GM12891 (cell line): ENCODE measurements at places on chromosomes 5 and 9.
A peak's percentile ranks its signal among the peaks of the same experiment; 100 is the strongest.

DNA sequence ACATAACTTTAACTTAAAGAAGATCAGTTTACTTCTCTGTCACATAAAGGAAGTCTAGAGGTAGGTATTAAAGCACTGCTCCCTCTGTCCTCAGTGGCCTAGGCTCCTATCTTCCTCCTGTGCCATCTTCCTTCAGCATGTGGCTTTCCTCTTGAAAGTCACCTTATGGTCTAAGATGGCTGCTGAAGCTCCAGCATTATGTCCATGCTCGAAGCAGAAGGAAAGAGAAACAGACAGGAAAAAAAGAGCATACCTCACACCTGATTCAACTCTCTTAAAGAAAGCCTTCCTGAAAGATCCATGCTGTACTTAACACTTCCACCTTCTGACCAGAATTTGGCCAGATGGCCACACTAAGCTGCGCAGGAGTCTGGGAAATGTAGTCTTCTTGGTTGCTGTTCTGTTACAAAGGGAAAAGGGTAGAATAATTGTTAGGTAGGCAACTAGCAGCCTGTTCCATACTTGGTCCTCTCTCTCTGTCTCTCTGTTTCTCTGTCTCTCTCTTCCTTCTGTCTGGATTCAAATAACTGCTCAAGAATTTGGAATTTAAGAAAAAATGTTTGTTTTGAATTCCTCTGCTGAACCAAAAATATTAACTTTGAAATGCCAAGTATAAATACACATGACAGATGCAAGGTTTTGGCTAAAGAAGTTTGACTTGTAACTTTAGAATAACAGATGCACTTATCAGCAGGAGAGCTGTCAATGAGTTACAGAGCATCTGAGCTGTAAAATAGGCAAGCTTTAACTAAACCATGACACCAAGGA is 16.0 kb downstream of the TMEM174 start:
- no peak for DNase-seq

DNA sequence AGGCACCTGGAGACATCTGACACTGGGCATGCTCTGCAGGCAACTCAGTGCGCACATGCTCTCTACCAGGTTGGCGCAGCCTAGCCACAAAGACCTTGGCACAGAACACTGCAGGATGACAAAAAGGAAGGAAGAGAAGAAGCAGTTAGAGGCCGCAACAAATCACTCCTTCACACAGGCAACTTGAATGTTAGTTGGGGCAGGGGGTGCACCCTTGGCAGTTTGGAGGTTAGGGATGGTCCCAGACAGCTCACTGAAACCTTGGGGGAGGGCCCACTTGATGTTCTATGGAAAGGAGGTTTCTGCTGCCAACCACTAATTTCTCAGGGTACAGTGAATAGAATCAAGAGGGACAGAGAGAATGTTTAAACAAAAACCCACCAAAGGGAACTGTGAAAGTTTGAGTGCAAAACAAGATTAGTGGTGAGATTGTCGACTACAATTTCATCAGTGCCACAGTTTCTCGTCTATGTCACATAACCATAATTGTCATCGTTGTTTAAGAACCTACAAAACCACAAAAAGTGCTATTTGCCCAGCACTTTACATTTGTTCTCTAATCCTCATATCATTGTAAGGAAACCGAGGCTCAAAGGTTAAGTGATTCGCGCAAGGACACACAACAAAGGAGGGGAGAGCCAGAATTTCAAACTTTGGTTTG is 48.7 kb downstream of the FBXW11 start:
- DNase-seq: no peak

GRCh38 chr5:133779828-133780475 is 167.6 kb upstream of the FSTL4 start:
- no peak for DNase-seq

GRCh38 chr5:127650649-127651048 is 1.8 kb downstream of the CTXN3 start:
- no peak for DNase-seq

- no peak for DNase-seq
Measured at GRCh38 chr9:123457583-123457982, 101.6 kb downstream of the CRB2 start.

GRCh38 chr5:17228821-17229291 is 11.4 kb downstream of the BASP1 start:
- no peak for DNase-seq

DNA sequence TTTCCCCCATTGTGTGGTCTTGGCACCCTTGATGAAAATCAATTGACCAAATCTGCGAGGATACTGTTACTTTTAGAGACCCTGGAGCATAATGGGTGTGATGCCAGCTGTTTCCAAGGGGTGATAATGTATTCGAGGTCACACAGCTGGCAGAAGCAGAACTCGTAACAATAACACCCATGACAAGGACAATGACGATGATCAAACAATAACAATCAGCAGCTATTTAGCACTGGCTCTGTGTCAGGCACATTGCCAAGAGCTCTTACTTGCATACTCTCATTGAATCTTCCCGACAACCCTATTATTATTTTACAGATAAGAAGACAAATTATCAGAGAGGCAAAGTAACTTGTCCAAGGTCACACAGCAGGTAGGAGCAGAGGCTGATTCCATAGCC is 223.7 kb upstream of the MSX2 start:
- no peak for DNase-seq

GRCh38 chr9:137351781-137352501 is 49.9 kb upstream of the NRARP start:
- no peak for DNase-seq

DNA sequence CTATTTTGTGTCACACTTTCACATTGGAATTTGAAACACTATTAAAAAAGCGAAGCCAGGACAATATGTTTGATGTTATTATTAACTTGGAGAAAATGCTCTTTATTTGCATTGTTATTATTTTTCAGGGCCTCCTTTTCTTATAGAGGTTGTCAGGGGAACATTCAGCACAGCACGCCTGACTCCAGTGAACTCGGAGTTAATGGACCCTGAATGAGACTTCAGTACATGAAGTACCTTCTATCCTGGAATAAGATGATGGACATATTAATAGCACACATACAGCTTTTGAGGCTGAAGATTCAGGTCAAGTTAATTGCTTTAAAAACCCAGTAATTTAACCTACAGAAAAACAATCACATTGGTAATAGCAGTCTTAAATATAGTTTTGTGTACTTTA is 652.9 kb downstream of the SEMA5A start:
- DNase-seq: no peak

GRCh38 chr5:36017004-36017403 is 25.8 kb upstream of the UGT3A1 start:
- no peak for DNase-seq

DNA sequence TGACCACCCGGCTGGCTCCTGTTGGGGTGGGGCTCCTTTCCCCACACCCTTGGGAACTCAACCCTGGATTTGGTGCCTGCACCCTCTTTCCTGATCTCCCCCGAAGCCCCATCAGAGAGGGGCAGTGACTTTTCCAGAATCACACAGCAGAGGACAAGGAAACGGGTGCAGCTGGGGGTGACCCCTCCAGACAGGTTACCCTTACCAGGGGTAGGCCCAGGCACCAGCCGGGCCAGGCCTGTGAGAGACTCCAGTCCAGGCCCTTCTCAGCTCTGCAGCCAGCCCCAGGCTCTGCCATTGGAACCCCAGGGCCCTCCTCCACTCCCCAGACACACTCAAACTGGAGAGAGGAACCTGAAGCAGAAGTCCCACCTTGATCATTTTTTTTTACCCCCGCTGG is 19.0 kb upstream of the PHYHD1 start:
- DNase-seq: no peak

GRCh38 chr5:92749943-92750342 is 831.1 kb downstream of the NR2F1-AS1 start:
- DNase-seq: no peak

DNA sequence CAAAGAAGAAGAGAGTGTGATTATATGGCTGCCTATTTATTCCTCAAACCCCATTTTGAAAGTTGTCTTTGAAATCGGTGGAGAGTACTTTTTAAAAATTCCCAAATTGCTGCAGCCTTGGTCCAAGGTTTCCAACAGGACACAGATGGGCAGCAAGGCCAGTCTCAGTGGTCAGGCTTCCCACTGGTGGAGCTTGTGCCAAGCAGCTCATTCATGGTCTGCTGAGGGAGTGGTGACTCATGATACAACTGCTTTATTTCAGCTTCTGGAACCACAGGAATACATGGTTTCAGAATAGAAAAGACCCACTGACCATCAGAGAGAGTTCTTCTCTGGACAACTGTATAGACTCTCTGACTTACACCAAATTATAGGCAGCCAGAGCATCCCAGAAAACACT is 673.1 kb upstream of the KLF4 start:
- DNase-seq: no peak

DNA sequence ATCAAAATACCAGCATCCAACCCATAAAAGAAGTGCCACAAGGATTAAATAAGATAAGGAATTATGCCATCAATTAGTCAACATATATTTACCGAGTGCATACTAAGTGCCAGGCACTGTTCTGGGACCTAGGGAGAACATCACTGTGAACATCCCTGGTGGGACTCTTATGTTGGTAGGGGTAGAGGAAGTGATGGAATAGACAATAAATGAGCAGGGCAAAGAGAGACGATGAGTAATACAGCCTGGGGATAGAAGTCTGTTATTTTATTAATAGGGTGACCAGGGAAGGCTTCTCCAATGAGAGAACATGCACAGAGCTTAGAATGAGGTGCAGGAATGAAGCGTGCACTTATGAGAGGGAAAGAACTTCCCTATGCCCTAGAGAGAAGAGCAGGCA is 47.4 kb upstream of the VLDLR start:
- no peak for DNase-seq

GRCh38 chr5:166713295-166713694 is 1578.2 kb upstream of the WWC1 start:
- DNase-seq: no peak

DNA sequence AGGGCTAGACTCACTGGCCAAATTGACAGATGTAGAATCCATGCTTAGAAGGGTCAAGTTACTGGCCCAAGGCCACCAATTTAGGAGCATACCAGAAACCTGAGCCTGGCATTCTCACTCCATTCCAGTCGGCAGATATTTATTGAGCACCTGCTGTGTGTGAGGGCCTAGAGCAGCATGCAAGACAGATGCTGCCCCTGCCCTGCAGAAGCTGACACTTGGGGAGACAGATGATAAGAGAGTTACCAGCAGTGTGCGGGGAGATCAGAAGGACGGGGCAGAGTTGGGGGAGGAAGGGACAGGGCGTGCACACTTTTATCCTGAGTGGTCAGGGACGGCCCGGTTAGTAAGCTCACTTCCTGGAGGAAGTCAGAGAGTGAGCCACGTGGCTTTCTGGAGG is 111.5 kb upstream of the RAPGEF1 start:
- no peak for DNase-seq

- no peak for DNase-seq
Measured at GRCh38 chr9:34892886-34893285, 65.2 kb upstream of the PHF24 start.

DNA sequence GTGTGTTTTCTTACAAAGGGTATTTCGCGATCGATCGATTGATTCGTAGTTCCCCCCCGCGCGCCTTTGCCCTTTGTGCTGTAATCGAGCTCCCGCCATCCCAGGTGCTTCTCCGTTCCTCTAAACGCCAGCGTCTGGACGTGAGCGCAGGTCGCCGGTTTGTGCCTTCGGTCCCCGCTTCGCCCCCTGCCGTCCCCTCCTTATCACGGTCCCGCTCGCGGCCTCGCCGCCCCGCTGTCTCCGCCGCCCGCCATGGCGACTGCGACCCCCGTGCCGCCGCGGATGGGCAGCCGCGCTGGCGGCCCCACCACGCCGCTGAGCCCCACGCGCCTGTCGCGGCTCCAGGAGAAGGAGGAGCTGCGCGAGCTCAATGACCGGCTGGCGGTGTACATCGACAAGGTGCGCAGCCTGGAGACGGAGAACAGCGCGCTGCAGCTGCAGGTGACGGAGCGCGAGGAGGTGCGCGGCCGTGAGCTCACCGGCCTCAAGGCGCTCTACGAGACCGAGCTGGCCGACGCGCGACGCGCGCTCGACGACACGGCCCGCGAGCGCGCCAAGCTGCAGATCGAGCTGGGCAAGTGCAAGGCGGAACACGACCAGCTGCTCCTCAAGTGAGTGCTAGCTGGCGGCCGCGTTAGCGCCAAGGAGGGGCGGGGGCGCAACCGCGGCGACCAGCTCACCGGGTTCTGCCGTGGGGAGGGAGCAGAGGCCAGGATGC is 480 bp downstream of the LMNB1 start:
- no peak for DNase-seq

GRCh38 chr5:115180165-115180709 is 10.5 kb upstream of the TRIM36 start:
- DNase-seq: peak; percentile 44

- no peak for DNase-seq
Measured at GRCh38 chr5:115907177-115907576, 55.1 kb upstream of the LVRN start.

DNA sequence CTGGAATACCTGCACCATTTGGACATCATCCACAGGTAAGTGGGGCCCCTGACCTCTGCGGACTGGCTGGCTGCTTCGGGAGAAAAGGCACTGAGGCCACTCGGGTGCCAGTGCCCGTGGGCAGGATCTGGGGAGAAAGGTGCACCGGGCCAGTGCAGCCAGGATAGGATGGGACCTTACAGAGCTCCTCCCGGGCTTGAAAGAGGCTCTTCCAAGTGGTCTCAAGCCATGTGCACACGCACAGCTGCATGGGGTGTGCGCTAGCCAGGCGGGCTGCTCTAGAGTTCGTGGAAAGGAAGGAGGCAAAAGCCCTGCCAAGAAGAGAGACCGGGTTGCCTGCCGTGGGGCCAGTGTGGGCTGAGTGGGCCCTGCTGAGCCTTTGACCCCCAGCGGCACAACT is 13.4 kb downstream of the STKLD1 start:
- no peak for DNase-seq

GRCh38 chr5:2207416-2208238 is 324.9 kb upstream of the IRX4 start:
- DNase-seq: no peak

GRCh38 chr9:136953771-136954269 is 1.7 kb downstream of the LCN12 start:
- no peak for DNase-seq

- no peak for DNase-seq
Measured at GRCh38 chr5:14382640-14383039, 199.0 kb upstream of the OTULINL start.

DNA sequence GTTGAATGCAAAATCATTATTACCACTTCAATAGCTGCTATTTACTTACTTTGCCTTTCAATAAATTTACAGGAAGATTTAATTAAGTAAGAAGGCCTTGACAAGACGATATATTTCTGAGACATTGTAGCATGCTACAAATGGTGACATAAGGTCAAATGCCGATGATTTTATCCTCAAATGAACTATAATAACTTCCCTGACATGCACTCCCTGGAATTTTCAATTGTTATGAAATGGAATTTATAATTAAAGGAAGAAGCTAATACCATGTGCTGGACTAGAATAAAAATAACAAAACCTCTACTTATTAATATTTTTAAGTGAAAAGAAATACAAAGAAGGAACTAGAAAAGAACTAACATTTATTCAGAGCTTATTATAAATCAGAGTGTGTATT is 30.2 kb upstream of the ITGA1 start:
- no peak for DNase-seq

GRCh38 chr9:109383947-109384346 is 63.1 kb upstream of the EPB41L4B start:
- DNase-seq: no peak
